Hippocampal formation (tissue), 2 donors: ENCODE measurements at places on chromosomes 7 and 10.

DNA sequence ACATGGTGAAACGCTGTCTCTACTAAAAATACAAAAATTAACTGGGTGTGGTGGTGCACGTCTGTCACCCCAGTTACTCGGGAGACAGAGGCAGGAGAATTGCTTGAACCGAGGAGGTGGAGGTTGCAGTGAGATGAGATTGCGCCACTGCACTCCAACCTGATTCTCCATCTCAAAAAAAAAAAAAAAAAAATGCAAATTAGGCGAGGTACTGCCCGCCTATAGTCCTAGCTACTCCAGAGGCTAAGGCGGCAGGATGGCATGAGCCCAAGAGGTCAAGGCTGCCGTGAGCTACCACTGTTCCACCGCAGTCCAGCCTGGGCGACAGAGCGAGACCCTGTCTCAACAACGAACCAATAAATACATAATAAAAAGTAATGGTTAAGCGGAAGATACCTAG is 1.1 kb upstream of the EIF4H start:
- no peak for DNase-seq

DNA sequence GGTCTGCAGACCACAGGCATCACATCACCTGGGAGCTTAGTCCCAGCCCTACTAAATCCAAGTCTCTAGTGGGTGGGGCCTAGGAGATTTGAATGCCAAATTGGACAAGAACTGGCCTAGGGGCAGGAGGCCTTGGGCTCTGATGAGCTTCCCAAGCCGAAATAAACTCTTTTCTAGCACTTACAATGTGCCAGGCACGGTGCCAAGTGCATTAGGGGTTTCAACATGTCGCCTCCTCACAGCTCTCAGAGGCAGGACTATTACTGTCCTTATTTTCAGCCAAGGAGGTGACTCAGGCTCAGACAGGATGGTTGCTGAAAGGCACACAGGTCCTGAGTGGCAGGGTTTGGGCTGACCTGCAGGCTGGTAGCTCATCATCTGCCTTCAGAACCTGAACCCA is 9.2 kb upstream of the CPA1 start:
- no peak for DNase-seq

GRCh38 chr7:14501436-14501835 is 401.1 kb downstream of the DGKB start:
- DNase-seq: no peak

- no peak for DNase-seq
Measured at GRCh38 chr10:16909271-16909767, 92.1 kb upstream of the RSU1 start.

GRCh38 chr7:24715661-24716479 is 41.4 kb downstream of the GSDME start:
- DNase-seq: no peak

DNA sequence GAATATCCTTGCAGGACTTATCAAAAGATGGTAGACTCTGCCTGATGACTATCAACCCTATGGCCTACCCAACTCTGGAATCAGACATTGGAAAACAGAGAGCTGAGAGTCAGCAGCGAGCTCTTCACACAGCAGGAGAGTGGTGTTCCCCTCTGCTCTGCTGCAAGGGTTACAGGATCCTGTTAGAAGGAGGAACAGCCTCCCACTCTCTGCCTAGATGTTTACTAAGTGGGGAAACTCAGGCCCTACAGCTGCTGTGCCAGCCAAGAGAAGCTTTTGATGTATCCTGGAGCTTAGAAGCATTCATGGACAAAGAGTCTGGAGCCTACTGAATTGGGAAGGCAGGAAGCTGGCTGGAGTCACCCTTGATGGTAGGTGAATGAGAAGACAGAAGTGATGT is 104.6 kb downstream of the ABLIM1 start:
- DNase-seq: no peak

- no peak for DNase-seq
Measured at GRCh38 chr7:77413861-77414424, 2.2 kb downstream of the GSAP start.

DNA sequence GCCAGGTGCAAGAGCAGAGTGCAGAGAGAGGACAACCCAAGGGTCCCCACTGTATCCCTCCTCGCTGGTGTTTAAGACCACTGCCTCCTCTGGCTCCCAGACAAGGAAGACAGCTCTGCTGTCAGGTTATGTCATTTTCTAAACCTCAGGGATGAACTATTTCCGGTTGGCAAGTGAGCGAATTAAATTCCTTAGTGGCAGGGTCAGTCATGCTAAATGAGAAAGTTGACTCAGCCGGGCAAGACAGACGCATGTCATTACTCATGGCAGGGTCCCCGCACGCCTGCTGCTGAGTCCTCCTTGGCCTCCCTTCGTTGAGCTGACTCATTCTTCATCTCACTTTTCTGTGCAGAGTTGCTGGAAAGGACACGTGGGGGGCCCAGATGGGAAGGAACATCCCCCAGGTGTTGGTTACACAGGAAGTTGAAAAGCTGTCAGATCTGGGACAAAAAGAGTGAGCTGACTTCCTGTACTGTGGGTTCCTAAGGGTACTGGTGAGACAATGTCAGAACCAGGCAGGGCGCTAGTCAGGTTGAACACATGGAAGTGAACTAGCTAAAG is 47.1 kb upstream of the UCN3 start:
- no peak for DNase-seq

DNA sequence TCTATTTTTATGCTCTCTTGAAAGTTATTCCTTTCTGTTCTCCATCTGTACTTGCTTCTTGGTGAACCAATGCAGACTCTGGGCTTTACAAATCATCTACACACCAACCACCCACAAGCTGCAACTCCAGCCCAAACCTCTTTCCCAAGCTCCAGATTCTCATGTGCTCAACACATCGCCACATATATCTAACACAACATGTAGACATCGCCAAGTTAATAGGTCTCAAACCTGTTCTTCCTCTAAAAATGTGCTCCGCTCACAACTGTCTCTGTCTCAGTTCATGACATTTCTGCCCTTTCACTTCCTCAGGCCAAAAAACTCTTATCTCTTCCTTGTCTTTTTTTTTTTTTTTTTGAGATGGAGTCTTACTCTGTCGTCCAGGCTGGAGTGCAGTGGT is 95.7 kb upstream of the EEPD1 start:
- no peak for DNase-seq

DNA sequence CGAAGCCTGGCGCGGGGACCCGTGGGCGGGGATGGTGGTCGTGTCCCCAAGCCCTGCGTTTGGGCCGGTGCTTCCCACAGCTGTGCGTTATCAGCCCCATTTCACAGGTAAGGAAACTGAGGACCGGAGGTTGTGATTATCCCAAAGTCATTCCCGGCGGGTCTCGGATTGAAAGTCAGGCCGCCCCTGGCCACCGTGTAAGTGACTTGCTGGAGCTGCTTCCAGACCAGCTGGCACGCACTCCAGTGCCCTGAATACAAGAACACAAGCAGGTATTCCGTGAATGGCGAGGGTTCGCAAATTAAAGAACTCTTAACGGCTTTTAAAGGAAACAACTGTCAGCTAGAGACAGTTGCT is 675 bp upstream of the ATE1 start:
- no peak for DNase-seq

DNA sequence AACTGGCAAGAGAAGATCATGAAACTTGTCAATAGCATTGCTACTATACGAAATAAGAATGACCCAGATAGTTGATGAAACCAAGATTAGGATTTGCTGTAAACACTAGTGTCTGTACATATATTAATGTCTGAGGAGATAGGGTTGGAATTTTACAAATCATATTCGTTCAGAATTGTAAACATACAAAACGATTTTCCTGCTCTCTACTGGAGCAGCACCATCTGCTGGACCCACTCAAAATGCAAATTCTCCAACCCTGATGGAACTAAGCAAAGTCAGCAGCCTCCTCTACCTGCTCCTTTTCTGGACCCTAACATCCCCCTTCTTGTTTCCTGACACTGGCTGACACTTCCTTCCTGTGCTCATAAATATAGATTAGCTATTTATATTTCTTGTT is 29.4 kb upstream of the SGMS1 start:
- peak; percentile 10 for DNase-seq

DNA sequence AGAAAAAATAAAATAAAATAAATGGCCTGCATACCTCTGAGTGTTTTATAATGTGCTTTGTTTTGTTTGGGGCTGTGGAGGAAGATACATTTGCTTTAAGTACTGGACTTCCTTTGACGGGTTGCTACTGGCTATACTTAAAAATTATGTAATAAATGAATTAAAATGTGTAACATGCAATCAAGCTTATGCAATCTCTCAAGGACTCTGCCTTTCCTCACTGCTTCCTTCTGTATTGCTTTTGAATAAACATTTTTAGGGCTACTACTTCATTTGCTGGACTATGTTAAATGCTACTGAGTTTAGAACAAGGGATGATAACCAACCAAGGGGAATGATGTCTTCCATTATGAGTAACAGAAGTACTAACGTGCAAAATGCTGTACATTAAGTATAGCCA is 91.6 kb downstream of the ETV1 start:
- no peak for DNase-seq

GRCh38 chr7:30273552-30273951 is 10.8 kb upstream of the ZNRF2 start:
- no peak for DNase-seq

DNA sequence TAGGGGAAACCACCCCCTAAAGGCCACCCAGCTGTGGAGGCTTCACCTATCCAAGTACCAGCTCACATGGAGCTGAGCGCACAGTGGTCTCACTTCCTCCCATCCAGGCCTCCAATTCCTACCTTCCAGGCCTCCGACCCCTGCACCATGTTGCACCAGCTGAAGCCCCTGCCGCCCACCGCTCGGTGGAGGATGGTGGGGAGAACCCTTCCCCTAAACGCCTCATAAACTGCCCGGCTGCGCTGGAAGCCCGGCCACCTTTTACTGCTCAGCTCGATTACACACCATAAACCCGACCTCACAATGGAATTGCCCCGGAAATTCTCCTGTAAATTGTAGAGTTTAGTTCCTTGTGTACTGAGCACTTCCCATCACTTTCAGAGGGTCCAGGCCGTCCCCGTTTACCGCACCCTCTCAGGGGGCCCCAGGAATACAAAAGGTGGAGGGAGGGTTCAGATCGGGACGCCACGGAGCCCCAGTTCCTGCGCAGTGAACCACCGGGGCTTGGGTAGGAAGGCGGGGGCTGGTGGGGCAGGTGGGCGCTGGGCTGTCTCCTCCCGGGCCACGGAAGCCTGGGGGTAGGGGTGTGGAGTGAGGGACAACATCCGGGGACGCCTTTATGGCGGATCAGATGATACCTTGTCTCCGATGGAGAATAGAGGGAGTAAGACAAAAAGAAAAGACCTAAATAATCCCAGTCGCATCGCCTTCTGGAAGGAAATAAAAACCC is 1.4 kb upstream of the HOXA7 start:
- DNase-seq: no peak

DNA sequence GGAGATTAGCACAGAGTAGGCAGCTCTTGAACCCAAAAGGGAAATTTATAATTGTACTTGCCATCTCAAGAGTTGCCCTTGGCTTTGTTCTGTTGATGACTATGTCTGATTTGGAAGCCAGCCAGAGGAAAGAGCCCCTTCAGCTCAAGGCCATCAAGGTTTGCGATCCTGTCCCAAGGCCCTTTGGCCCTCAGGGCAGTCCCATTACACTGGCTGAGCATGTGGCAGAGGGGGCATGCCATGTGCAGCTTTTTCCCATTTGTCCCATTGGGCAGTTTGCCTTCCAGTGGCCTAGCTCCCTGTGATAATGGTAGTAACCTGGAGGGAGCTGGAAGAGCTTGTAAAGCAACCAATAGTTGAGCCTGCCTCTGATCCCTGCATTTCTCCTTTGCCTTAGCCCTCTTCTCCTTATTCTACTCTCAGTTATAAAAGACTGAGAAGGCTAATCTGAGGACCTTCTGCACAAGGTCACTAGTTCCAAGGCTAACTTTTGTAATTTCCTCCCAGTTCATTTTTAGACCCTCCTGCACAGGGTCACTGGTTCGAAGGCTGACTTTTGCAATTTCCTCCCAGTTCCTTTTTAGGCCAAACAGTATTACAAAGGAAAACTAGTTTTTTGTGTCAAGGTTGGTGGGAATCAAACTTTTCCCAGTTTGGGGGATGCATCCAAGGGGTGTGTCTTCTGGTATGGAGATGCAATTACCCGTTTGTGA is 31.0 kb upstream of the ARHGAP12 start:
- no peak for DNase-seq

DNA sequence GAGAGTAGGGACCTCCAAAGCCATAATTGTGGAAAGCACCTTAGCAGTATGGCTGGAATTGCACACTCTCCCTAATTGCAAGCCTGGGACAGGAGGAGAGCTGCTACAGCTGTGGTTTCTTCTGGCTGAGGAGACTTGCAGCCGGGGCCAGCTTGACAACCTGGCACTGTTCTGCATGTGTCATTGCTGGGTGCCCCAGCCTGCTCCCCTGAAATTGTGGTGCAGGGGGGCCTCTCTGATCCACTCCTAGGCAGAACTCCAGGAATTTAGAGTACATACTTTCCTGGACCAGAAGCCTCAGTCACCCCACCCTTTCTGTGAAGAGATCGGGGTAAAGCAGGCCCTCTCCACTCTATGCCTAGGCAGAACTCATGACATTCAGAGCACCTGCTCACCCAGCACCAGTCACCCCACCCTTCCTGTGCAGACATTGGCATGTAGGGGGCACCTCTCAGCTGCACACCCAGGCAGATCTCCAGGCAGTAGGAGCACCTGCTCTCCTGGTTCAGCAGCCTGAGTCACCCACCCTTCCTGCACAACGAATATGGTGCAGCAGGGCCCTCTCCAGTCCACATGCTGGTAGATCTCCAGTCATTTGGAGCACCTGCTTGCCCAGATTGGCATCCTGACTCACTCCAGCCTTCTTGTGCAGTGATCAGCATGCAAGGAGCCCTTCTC is 34.4 kb upstream of the DYNC1I1 start:
- no peak for DNase-seq

DNA sequence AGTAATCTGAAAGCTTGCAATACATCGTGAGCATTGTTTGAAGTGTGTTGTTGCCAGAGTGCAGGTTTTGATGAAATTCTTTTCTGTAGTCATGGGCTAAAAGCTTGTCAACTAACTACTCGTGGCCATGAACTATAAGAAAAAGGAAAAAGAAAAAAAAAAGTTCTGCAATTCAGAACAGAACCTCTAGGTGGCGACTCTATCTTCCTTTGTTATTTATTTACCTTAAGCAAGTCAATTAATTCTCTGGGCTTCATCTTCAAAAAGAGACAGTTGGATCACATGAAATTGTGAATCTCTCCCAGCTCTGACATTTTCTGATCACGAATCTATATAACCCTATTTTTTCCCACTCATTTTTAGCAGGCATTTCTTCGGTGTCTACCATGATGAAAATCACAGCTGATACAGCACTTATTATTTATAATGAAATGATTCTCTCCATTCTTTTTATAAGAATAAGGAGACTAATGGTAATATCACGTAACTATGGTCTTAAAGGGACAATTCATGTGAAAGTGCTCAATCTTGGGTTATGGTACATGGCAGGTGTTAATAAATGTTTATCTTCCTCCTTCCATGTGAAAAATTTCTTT is 18.8 kb downstream of the TMEM196 start:
- no peak for DNase-seq
